ENCODE measurements at places on chromosomes 2 and 18.

DNA sequence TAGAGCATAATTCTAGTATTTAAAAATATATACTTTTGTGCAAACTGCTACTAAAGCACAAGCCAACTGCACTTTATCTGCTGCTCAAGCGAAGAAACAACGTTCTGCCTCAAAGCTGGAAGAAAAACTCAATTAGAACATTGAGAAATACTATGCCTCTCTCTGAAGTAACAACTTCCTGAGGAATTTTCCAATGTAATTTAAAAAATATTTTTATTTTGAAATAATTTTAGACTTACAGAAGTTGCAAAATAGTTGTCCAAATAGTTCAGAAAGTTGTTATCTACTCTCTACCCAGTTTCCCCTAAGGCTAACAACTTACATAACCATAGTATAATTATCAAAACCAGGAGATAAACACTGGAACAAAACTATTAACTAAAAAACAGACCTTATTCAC lies 12.3 kb upstream of the POLI start:
- no peak for DNase-seq

DNA sequence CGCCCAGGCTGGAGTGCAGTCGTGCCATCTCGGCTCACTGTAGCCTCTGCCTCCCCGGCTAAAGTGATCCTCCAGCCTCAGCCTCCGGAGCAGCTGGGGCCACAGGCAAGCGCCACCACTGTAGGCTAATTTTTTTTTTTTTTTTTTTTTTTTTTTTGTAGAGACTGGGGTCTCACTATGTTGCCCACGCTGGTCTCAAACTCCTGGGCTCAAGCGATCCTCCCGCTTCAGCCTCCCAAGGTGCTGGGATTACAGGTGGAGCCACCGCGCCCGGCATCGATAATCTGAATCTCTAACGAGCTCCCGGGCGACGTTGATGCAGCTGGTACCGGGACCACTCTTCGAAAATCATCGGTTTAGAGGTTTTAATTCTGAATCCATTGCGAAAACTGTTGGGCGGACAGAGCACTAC lies 520 bp upstream of the CYP20A1 start:
- DNase-seq = no peak

GRCh38 chr2:173075056-173075780 lies 428 bp upstream of the MAP3K20 start:
- no peak for DNase-seq

DNA sequence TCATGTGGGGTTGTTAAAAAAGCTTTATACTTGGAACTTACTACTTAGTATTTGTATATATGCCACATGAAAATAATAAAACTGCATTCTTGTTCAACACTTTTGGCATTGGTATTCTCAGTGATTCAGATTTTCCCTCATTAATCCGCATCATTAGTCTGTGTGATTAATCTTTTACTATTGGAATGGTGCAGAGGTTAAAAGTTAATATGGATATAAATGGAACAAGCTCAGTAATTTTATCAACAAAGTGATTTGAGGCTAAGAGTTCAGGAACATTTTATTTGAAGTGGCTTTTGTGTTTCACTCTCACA lies 45.4 kb upstream of the REG3G start:
- no peak for DNase-seq

- no peak for DNase-seq
These were observed 143.4 kb downstream of the TRIM43 start for GRCh38 chr2:95734976-95735890.

DNA sequence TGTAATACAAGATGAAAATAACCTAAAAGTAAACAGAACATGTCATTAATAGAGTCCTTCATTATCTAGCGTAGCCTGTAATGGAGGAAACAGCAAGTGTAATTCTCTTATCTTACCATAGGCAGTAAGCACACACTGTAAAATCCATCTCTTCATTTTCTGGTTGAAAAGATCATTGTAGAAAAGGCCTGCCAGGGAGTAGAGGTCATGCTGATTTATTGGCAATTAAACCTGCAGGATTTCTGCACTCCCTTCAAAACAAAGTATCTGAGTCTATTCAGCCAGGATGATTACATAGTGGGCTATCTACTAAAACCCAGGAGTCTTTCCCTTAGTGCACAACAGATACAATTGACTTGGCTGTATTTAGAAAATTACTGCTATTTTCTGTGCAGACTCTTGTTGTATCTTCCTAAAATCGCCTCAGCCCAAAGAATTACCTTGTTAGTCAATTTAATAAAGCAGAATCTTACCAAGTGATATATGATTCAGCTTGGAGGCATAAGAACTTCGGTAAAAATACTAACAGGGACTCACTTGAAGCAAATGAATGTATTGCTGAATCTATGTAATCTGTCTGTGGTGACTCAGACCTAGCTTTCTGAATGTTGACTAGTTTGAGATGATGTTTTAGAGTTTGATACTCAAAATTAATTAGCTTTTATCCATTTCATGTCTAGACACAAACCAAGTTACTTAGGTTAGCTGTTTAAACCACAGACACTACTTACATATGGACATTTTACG lies 250.4 kb upstream of the STON1 start:
- no peak for DNase-seq

DNA sequence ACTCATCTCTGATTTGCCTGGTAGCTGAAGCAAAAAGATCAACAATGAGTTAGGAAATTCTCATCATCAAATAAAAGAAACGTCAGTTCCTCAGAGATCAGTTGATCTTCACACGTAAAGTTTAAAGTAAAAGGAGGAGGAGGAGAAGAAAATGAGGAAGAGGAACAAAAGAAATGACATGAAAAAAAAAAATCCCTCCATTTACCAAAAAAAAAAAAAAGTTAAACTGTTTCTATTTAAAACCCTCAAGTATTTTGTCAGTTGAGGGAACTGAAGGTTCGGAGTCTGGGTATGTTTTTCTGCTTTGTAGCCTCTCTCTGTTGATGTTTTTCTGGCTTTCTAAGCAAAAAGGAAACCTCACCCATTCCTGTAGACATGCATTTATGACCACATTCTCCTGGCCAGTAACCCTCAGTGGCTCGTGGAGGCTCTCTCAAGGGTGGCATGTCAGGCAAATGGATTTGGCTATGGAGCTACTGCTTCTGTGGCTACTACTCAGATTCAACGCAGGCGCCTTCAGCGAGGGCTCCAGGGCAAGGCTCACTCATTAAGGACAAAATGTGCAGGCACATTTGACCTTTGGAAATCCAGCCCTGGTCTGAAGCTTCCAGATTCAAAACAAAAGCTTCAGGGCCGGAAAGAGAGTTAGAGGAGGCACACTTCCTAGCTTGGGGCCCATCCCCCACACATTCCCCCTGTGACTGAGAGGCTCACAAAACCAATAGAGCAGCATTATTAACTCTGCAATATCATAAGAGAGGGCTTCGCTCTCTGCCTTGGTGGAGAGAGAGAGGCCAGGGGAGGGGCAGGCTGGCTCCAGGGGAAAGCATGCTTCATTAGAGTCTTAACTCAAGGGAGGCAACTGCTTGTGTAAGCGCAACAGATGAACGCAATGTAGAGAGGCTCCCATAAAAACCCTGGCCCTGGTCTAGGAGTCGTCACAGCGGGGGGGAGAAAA lies 22.3 kb downstream of the KLF7 start:
- peak; percentile 51 for DNase-seq

DNA sequence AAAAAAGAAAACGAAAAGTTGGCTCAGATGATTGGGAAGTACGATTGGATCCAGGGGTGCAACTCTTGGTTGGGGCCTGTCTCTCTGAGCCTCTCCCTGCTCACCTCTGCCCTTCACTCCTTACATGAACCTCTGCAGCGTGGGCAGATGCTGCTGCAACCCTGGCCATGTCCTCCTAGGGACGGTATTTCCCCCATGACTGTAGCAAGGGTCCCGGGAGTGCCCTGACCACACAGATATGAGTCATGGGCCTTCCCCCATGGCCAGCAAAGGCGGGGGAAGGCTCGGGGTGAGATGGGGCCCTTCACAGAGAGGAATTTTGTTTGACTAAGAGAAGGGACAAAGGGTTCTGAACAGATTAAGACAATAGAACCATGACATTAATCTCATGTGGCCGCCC lies 129.0 kb downstream of the NCK2 start:
- no peak for DNase-seq

DNA sequence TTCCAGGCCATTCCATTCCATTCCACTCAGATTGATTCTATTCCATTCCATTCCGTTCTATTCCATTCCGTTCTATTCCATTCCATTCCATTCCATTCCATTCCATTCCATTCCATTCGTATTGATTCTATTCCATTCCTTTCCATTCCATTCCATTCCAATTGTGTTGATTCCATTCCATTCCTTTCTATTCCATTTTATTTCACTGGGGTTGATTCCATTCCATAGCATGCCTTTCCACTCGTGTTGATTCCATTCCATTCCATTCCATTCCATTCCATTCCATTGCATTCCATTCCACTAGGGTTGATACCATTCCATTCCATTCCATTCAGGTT lies 1142.3 kb downstream of the RPIA start:
- DNase-seq = no peak

DNA sequence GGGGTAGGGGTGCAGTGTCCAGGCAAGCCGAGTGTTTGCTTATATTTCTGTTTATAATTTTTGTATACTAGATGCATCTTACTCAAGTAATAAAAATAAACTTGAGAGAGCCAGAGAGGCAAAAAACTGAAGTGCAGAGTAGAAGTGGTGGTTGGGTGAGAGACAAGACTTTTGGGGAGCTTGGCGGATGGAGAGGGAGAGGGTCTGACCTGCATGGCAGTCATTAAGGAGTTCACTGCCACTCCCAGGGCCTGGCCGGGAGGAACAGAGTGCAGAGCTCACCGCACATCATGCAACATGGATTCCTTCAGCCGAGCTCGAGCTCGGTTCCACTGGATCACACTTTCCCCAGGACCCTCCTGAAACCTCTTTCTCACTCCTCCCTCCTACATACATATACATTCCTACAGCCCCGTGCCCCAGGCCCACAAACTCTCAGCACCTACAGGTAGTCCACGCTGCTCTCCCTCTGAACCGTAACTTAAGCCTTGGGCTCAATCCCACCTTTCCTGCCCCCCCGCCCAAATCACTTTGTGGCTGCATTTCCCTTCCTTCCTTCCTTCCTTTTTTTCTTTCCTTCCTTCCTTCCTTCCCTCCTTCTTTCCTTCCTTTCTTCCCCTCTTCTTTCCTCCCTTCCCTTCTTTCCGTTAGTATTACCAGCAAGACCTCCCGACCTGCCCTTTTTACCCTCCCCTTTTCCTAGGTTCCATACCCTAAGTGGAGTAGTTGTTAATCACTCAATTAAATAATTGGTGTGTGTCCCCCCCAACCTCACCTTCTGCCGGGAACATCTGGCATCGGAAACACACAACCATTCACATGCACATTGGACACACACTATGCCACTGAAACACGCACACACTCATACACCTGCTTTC lies 37.1 kb upstream of the ATP6V1B1 start:
- no peak for DNase-seq

- no peak for DNase-seq
These were observed 438.3 kb upstream of the LRATD1 start for GRCh38 chr2:14194233-14194632.

GRCh38 chr18:63199743-63200241 lies 119.8 kb downstream of the BCL2 start:
- DNase-seq = no peak

- no peak for DNase-seq
These were observed 112.7 kb downstream of the MCFD2 start for GRCh38 chr2:46802665-46803546.

GRCh38 chr2:63029058-63029457 lies 21.6 kb upstream of the OTX1 start:
- DNase-seq = no peak

DNA sequence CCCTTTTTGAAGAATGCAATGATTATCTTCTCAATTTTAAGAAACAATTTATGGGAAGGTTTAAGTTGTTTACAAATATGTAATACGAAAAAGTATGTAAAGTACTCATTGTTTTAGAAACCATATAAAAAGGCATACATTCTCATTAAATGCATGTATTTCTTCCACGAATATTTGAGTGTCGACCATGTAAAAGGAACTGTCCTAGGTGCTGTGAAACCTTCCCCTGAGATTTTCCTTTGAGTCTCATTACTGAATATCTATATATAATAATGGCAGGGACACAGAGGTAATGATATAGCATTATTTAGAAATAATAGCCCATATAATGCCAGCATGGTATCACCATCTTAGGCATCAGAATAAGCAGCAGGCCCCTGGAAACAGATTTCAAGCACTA lies 239.3 kb downstream of the ERBB4 start:
- DNase-seq = no peak

- DNase-seq = no peak
These were observed 20.4 kb downstream of the STAM2 start for GRCh38 chr2:152155209-152155608.

DNA sequence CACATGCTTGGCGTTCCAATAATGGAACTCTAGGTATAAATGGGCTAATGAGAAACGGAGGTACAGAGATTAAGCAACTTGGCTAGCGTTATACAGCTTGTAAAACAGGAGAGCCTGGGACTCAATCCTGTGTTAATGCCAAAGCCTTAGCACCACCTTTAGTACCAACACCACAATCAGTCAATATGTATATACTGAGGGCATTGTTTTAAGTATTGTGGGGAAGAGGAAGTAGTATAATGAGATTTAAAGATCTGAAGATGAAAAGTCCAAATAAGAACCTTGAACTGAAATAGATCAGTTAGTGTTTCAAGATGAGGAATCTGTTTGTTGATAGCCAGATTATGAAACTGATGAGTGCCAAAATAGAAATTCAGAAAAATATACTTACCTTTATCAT lies 8.1 kb downstream of the MARS2 start:
- no peak for DNase-seq

DNA sequence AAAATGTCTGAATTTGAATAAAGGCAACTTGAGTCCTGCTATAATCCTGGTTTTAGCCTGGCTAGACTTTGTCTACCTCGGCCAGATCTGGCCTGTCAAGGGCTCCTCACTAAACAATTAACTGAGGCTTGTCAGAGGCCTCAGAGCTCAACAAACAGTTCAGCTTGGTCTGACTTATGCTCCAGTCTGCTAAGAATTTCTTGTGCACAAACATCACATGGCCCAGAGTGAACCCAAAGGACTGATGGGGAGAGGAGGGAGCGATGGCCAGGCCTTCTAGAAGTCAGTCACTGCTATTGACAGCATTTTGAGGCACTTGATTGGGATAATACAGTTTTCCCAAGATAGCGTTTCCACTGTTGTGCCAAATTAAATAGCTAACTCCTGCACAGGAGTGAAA lies 555.1 kb upstream of the ID2 start:
- DNase-seq = no peak

- DNase-seq = no peak
These were observed 293.6 kb upstream of the SESTD1 start for GRCh38 chr2:179558010-179558934.

DNA sequence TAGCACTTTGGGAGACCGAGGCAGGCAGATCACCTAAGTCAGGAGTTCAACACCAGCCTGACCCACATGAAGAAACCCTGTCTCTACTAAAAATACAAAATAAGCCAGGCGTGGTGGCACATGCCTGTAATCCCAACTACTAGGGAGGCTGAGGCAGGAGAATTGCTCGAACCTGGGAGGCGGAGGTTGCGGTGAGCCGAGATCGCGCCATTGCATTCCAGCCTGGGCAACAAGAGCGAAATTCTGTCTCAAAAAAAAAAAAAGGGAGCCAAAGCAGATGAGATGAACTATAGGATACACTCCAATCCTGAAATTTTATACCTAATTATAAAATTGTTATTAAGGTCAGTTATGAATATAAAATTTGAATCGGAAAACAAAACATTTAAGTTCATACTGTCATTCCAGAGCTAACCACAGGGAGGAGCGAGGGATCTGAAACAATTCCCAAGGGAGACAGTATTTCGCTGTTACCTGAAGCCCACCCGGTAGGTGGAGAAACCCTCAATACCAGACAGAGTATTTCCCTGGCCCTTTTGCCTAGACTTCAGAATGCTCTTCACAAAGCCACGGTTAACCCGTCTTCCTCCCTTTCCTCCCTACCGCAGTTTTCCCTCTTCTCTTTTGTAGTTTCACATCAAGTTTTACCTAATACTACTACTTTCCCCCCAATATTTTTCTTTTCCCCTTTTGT lies 1.4 kb downstream of the PPM1G start:
- DNase-seq = no peak

All from activated naive CD4-positive, alpha-beta T cell (primary cell).